ENCODE measurements at places on chromosomes 4 and X. TPM values are rescaled to one million over a fixed set of nuclear protein-coding genes. Genes with fewer than 3 reads are reported as not detected.

- DNase-seq, result no peak
- H3K4me3 ChIP-seq, result no peak overlapping the region
- H3K27ac ChIP-seq, result no peak overlapping the region
These were observed 32.8 kb upstream of the DCLK2 start for GRCh38 chr4:150045410-150045809.

DNA sequence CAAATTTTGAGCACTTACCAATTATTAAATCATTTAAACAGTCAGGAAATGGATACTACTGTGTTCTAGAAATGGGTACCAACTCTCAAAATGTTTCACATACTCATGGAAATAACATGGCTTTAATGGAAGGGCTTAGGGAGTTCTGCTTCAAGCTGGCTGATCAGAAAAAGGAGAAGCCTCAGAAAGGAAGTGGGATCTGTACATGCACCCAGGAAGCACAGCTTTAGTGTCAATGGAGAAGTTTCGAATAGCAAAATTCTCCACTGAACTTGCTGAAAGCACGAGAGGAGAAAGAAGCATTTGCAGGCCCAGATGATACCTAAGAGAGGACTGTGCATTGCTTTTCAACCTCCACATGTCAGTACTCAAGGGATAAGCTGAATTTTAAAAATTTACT, 11.1 kb upstream of the HS3ST1 start:
- no peaks in the 10 kb centered on the region for H3K27me3 ChIP-seq
- DNase-seq, result no peak
- H3K27ac ChIP-seq, result no peak overlapping the region
- H3K36me3 ChIP-seq, result no peaks in the 10 kb centered on the region
- H3K4me3 ChIP-seq, result no peak overlapping the region
- H3K4me1 ChIP-seq, result no peaks in the 10 kb centered on the region

GRCh38 chrX:23932046-23932445, 24.2 kb downstream of the CXorf58 start:
- no peak for DNase-seq
- no peak overlapping the region for H3K4me3 ChIP-seq
- H3K36me3 ChIP-seq, result no peaks in the 10 kb centered on the region
- H3K27ac ChIP-seq, result no peak overlapping the region
- no peaks in the 10 kb centered on the region for H3K4me1 ChIP-seq
- H3K27me3 ChIP-seq, result no peaks in the 10 kb centered on the region

DNA sequence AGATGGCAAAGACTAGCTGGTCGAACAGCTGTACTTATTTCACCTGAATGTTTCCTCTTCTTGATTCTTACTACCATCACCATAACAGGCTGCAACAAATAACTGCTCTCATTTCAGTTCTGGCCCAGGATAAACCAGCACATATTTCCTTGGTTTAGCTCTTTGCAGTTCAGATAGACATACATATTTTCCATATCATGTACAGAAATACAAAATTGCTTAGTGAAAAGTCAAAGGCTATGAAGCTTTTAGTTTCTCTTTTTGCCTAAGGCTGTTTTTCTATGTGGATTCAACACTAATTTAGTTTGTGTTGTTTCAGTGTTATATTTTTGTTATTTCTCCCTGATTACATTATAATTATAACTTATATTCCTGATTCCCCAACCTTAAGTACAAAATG, 103.6 kb upstream of the BMP3 start:
- no peaks in the 10 kb centered on the region for H3K36me3 ChIP-seq
- H3K27me3 ChIP-seq, result no peaks in the 10 kb centered on the region
- H3K4me1 ChIP-seq, result no peaks in the 10 kb centered on the region
- DNase-seq, result no peak
- H3K27ac ChIP-seq, result no peak overlapping the region

Gene RAP2C
- total RNA-seq, result 12.0 TPM

Gene ARSJ
- 1.4 TPM for total RNA-seq

DNA sequence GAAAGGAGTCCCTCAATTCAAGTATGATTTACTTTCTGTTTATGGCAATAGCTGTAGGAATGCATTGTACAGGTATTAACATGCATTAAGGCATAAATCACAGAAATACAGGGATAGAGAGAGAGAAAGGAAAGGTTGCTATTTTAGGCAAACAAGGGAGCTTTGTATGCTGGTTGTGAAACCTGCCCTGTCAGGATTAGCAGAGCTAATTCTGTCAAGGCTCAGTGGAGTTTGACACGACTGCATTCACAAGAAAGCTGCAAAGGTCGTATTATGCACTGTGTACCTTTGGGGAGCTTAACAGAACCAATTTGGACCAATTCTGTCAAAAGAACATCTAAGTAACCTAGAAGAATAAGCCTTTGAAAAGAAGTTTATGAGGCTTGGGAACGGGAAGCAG, 239.3 kb downstream of the GRIA2 start:
- no peak for DNase-seq
- no peak overlapping the region for H3K27ac ChIP-seq
- H3K36me3 ChIP-seq, result no peaks in the 10 kb centered on the region
- no peaks in the 10 kb centered on the region for H3K27me3 ChIP-seq
- no peaks in the 10 kb centered on the region for H3K4me1 ChIP-seq
- no peak overlapping the region for H3K4me3 ChIP-seq

Gene CITED1
- not detected for total RNA-seq

- peaks cover 64% of the 10 kb centered on the region for H3K27me3 ChIP-seq
- H3K36me3 ChIP-seq, result no peaks in the 10 kb centered on the region
- no peak overlapping the region for H3K4me3 ChIP-seq
- no peak overlapping the region for H3K27ac ChIP-seq
- DNase-seq, result no peak
These were observed 3.7 kb downstream of the NKX3-2 start for GRCh38 chr4:13540446-13541175.

Gene ADH1A
- not detected for total RNA-seq

DNA sequence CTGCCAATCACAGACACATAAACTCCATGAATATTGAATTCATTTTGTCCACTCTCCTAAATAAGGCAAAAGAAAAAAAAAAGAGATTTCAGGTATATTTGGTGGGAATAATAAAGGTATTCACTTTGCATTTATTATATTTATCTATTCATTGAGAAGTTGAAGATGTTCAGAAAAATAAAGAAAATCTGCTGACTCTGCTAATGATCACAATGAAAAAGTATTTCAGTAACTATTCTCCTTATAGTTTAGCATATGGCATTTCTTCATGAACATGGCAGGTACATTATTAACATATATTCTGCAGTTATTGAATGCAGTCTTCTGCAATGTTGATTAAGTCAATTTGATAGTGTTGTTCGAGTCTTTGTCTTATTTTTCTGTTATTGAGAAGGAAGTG, 202.5 kb upstream of the ANKRD50 start:
- no peaks in the 10 kb centered on the region for H3K27me3 ChIP-seq
- no peak for DNase-seq
- no peak overlapping the region for H3K27ac ChIP-seq
- no peak overlapping the region for H3K4me3 ChIP-seq

Gene CSAG1
- total RNA-seq, result not detected

- H3K27me3 ChIP-seq, result no peaks in the 10 kb centered on the region
- DNase-seq, result no peak
- H3K4me3 ChIP-seq, result no peak overlapping the region
- no peak overlapping the region for H3K27ac ChIP-seq
- no peaks in the 10 kb centered on the region for H3K36me3 ChIP-seq
- H3K4me1 ChIP-seq, result no peaks in the 10 kb centered on the region
These were observed 81.1 kb upstream of the NEIL3 start for GRCh38 chr4:177228599-177228998.

DNA sequence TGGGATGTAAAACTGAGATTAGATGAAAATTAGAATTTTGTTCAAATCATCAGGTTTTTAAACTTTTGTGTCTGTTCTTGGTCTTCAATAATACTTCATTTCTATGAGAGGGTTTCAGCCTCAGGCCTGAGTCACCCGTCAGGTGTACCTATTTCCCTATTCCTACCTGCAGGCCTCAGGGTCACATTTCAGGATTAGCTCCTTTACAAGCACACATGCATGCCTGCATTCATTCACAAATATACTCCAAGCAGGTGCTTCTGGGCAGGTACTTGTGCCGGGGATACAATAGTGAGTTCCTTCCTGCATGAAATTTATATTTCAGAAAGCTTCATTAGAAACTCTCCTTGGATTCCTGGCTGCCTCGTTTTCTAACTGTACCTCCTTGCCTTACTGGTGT, 114.9 kb downstream of the SHISA3 start:
- no peaks in the 10 kb centered on the region for H3K27me3 ChIP-seq
- H3K36me3 ChIP-seq, result no peaks in the 10 kb centered on the region
- H3K4me1 ChIP-seq, result no peaks in the 10 kb centered on the region
- no peak overlapping the region for H3K27ac ChIP-seq

Gene TSPYL2
- 36.6 TPM for total RNA-seq

GRCh38 chrX:49249071-49249470, 13.8 kb downstream of the CCDC22 start:
- DNase-seq, result no peak
- H3K4me3 ChIP-seq, result no peak overlapping the region
- H3K27me3 ChIP-seq, result no peaks in the 10 kb centered on the region
- peaks cover 17% of the 10 kb centered on the region for H3K36me3 ChIP-seq
- no peaks in the 10 kb centered on the region for H3K4me1 ChIP-seq

- no peak for DNase-seq
- no peaks in the 10 kb centered on the region for H3K27me3 ChIP-seq
- H3K4me1 ChIP-seq, result no peaks in the 10 kb centered on the region
- no peak overlapping the region for H3K27ac ChIP-seq
- no peak overlapping the region for H3K4me3 ChIP-seq
- no peaks in the 10 kb centered on the region for H3K36me3 ChIP-seq
These were observed 34.3 kb downstream of the MXRA5 start for GRCh38 chrX:3312109-3312508.

DNA sequence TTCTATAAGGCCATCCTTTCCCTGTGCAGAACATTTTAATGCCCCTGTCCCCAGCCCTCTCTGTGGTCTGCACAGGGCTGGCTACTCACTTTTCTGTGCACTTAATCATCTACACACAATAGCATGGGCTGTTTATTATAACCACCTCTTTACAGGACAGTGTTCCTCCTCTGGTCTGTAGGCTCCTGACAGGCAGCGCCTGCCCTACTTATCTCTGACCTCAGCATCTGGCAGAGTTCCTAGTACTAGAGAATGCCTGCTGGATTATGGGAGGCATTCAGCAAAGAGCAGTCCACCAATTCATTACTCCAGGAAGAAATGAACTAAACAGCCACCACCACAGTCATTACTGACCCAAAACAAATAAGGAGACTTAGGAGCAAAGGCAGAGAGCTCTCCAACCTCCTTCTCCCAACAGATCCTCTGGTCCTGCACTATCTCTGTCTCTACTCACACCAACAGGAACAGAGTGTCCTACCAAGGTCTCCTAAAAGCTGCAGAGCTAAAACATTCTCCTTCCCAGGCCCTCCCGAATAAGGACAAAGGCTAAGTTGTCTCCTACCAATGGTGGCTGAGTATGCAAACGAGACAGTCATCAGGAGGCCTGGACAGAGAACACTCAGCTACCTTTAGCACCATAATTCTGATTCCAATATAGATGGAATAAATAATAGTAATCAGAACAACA, 279.2 kb downstream of the QDPR start:
- no peaks in the 10 kb centered on the region for H3K4me1 ChIP-seq
- no peak overlapping the region for H3K27ac ChIP-seq
- H3K4me3 ChIP-seq, result no peak overlapping the region

- no peaks in the 10 kb centered on the region for H3K4me1 ChIP-seq
- H3K27ac ChIP-seq, result no peak overlapping the region
- H3K27me3 ChIP-seq, result no peaks in the 10 kb centered on the region
- DNase-seq, result no peak
These were observed 67.0 kb downstream of the STK32B start for GRCh38 chr4:5118091-5118786.

DNA sequence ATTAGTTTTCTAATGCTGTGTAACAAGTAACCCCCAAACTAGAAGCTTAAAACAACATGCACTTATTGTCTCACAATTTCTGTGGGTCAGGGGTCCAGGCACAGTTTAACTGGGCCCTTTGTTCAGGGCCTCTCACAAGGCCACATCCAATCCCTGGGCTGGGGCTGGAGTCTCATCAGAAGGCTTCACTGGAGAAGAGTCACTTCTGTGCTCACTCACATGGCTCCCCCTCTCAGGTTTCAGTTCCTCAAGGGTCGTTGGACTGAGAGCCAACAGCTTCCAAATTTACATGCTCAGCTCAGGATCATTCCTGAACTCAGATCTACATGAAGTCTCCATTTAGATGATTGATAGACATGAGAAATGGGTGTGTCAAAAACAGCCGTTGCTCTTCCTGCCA, 77.1 kb downstream of the EVC start:
- H3K36me3 ChIP-seq, result peaks cover 5% of the 10 kb centered on the region
- H3K4me3 ChIP-seq, result no peak overlapping the region
- H3K27ac ChIP-seq, result no peak overlapping the region
- DNase-seq, result no peak

DNA sequence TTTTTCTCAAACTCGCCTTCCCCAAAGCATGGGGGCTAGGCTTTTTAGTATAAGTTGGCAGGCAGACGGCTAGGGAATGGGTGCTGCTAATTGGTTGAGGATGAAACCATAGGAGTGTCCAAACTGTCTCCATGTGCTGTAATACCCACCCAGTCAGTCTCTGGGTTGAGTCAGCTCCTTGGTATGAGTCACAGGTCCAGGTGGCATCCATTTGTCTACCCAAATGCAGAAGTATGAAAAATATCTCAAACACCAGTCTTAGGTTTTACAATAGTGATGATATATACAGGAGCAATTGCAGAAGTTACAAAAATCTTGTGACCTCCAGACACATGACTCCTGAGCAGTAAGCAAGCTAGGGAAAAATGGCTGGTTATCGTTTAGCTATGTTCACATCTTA, 27.4 kb upstream of the CCSER1 start:
- H3K27ac ChIP-seq, result no peak overlapping the region
- no peaks in the 10 kb centered on the region for H3K36me3 ChIP-seq
- H3K27me3 ChIP-seq, result no peaks in the 10 kb centered on the region

Gene SOWAHD
- not detected for total RNA-seq

GRCh38 chr4:94469221-94469784, 17.6 kb downstream of the PDLIM5 start:
- no peak overlapping the region for H3K4me3 ChIP-seq
- H3K27ac ChIP-seq, result no peak overlapping the region
- no peaks in the 10 kb centered on the region for H3K4me1 ChIP-seq

DNA sequence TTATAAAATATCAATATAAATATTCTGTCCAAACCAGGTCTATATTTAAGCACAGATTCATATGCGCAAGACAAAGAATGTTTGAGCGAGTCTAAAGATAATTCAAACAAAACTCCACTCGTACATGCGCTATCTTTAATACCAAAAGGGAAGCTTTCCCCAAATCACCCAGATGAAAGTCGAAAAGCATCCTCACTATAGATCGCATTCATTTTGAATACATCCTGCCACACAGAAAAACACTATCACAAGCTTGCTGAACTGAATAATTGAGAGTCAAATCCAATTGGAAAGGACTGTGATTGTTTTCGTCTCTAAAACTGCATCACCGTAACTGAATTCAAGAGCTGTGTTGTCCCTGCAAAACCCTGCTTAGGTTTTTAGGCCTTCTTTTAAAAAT, 685 bp downstream of the TASL start:
- no peaks in the 10 kb centered on the region for H3K27me3 ChIP-seq
- H3K27ac ChIP-seq, result peak overlapping the region; percentile 66
- no peak for DNase-seq
- no peaks in the 10 kb centered on the region for H3K36me3 ChIP-seq

- H3K27me3 ChIP-seq, result no peaks in the 10 kb centered on the region
- H3K4me1 ChIP-seq, result no peaks in the 10 kb centered on the region
- H3K4me3 ChIP-seq, result no peak overlapping the region
- no peaks in the 10 kb centered on the region for H3K36me3 ChIP-seq
- H3K27ac ChIP-seq, result no peak overlapping the region
These were observed 30.6 kb upstream of the CLNK start for GRCh38 chr4:10715135-10715534.

Gene WDR17
- 2.0 TPM for total RNA-seq
